Karpas-422 (cell line): ENCODE measurements at places on chromosomes 2 and 18.

DNA sequence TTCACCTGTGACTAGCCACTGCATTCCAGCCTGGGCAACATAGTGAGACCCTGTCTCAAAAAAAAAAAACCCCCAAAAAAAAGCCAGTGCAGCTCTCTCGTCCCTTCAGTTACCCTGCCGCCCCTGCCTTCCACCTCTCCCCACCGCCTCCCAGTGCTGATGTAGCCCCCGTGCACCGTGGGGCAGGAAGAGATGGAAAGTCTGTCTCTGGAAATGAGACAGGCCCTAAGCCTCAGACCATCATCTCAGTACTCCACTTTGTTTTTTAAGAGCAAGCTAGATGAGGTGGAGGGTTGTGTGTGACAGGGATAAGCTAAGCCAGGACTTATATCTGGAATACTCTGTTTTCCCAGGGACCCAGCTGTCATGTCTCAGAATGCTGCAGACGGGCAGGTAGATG is 32.0 kb downstream of the MERTK start:
- no peak for DNase-seq

DNA sequence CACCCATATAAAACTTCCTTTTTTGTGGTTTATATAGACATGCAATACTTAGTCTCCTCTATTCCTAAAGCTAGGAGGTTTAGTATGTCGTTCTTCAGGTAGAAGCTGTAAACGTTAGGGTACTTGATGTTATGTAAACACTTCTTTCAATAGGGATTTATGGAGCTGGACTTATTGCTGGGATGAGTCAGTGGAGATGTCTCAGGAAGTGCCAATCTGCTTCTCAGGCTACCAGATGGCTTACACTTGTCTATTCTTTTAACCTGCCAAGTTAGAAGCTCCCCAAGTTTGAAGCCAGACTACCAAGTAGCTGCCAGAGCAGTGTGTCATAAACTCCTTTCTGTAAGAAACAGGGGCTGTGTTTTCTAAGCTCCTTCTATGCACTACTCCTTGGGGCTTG is 756.5 kb upstream of the LRRTM1 start:
- no peak for DNase-seq

DNA sequence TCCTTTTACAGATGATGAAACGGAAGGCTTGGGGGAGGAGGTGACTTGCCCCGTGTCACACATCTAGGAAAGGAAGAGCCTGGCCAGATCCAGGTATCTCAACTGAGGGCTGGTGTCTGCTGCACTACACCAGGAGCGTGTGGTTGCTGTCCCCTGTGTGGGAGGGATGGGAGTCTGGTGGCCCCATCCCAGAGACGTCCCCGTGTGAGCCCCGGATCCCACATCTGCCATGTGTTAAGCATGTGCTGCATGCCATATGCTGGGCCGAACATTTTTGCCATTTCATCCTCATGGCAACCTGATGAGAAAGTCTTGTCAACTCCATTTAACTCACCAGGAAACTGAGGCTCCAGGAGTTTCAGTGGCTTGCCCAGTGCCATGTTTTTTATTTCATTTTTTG is 4.2 kb downstream of the GAREM2 start:
- DNase-seq, result no peak

- no peak for DNase-seq
These were observed 62.7 kb upstream of the KIF5C start for GRCh38 chr2:148812306-148812705.

DNA sequence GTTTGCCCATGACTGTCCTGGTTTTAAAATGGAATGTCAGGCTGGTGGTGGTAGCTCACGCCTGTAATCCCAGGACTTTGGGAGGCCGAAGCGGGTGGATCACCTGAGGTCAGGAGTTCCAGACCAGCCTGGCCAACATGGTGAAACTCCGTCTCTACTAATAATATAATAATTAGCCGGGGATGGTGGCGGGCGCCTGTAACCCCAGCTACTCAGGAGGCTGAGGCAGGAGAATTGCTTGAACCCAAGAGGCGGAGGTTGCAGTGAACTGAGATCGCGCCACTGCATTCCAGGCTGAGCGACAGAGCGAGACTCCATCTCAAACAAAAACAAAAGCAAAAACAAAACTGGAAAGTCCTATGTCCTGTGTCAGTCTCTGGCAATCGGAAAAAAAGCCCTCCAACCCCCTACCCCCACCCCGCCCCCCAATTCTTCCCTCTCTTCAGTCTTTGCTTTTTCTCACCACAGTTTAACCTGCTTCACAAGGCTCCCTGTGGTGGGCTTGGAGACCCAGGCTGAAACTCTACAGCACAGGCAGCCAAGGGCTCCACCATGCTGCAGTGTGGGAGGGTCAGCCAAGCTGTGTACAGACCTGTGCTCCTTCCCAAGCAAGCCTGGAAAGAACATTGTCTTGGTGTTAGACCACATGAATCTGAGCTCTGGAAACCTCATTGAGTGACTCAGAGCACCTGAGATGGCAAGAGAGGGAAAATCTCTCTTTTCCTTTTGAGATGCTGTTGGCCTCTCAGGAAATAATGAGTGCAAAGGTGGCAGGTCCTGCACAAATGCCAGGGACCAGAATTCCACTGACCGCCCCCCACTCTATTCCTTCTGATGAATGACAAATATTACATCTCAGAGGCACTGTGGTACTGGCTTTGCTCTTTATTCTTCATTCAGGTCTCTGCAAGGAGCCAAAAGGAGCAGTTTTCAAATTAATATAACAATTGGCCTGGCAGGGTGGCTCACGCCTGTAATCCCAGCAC is 16.7 kb downstream of the MYCN start:
- no peak for DNase-seq

GRCh38 chr2:30470426-30470825 is 23.4 kb downstream of the LCLAT1 start:
- no peak for DNase-seq

DNA sequence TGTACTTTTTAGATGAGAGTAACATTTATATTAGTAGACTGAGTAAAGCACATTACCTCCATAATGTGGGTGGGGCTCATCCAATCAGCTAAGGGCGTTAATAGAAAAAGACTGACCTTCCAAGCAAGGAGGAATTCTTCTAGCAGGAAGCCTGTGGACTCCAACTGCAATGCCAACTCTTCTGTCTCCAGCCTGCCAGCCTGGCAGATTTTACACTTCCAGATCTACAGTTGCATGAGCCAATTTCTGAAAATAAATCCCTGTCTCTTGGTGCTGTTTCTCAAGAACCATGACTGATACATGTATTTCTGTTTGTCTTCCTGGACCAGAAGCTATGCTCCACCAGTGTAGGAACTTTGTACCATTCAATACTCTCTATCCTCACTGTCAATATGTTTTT is 69.0 kb upstream of the LMAN1 start:
- DNase-seq, result no peak

DNA sequence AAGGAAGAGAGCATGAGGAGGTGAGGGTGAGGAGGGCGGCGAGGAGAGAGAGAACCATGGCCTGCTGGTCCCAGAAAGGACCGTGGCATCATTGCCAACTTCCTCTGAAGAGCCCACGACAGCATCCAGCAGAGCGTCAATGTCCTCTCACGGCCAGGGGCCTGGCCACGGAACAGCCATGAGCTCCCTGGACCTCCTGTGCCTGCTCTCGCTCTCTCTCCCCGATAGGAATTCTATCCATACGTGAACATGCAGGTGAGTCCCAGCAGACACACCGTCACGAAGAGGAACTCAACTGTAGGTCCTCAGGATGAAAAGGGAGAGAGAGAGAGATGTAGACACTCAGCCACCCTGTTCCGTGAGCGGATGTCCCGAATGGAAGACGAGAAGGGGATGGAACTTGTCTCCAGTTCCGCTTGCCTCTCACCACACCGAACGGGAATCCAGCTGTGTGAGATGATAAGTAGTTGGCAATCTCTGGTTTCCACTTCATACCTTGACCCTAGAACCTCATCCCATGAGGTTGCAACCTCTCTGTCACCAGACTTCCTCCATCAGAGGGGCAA is 107.6 kb downstream of the TNS1 start:
- no peak for DNase-seq

DNA sequence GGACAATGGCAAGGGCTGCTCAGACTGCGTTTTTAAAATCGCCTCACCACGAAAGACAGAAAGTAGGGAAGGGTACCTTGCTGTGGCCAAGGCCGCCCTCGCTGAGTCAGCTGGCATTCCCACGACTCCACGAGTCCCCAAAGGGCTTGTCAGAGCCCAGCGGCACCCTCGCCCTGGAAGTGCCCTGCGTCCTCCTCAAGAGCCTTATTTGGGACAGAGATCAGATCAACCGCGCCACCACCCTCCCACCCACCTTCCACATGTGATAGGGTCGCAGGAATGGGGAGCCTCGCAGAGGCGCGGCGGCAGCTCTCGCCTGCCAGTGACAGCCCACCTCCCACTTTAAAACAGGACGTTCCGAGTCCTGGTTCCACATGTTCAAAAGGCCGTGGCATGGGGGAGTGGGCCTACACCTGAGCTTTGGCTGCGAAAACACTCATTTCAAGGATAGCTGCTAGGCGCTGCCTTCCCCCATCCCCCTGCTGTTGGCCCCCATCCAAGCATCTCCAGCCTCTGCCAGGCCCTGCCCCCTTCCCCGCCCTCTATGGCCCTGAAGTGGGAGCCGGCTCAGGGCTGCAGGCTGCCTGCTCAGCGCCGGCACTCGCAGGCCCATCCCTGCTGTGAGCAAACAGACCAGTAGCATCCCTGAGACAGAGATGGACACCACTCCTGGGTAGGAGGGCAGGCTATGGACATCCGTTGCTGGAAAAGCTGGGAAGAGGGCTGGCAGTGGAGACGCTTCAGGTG is 38.1 kb upstream of the ARHGEF4 start:
- no peak for DNase-seq

- DNase-seq, result no peak
These were observed 68.7 kb downstream of the STK39 start for GRCh38 chr2:168178520-168179324.

DNA sequence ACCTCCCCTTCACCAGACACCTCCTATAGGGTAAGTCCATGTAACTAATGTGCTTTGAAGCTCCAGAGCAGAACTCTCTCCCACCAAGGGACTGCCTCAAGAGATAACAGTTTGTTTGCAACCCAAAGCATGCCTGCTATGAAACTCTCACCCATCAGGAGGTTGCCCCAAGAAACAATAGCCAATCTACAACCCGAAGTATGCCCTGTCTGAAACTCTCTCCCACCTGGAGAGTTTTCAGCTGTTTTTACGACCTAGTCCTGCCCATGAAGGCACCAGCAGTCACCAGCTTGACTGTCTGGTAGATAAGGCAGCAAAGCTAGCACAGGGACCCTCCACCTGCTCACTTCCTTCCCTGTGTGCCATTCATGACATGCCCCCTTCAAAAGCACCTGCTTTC is 533.9 kb upstream of the CRIM1 start:
- no peak for DNase-seq

DNA sequence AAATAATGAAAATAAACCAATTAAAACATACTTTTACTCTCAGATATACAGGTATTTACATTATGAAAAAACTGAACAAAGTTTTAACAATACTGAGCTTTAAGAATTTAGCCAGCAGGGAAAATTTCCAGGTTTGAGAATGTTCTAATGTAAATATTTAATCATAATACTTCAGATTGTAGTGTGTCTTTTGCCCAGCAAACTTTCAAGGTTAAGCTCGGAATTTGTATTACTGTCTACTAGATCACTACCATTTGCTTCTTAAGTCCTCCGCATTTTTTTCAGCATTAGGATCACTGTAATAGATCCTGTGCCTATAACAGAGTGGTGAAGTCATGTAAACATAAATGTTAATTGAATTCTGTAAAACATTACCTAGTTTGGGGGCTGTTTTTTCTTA is 52.7 kb downstream of the CFAP210 start:
- DNase-seq, result no peak

- no peak for DNase-seq
These were observed 21.2 kb upstream of the NTSR2 start for GRCh38 chr2:11691076-11691660.

- DNase-seq, result no peak
These were observed 1.2 kb downstream of the ANTXR1 start for GRCh38 chr2:69013840-69014821.

GRCh38 chr2:239444626-239445577 is 44.1 kb upstream of the HDAC4 start:
- DNase-seq, result no peak

GRCh38 chr2:129888461-129888860 is 91.0 kb upstream of the RAB6C start:
- no peak for DNase-seq

DNA sequence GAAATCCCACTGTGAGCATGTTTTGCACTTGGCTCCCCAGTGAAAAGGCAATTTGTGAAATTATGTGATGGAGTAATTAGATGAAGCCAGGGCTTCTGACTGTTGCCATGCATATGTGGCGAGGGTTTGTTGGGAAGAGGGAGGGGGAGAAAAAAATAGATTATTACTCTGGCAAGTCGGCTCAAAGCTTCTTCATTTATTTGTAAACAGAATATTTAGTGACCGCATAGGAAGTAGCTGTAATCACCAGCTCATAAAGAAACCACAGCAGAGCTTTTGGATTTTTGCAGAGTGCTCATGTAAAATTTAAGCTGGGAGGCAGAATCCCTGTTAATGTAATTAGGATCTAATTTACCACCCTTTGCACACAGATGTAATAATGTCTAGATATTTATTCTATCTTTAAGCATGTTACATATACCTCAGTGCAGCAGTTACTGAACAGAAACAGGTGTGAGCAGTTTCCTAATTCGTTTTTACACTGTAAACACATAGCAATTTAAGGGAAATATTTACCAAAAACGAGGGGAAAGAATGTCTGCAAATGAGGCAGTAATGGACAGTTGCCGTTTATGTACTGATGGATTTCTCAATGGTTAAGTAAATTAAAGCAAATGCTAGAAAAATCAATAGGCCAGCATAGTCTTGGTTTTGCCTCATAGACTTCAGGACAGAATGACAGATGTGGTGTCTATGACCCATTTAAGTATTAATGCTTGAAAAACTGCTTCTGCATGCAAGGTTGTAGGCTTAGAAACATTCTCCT is 87.9 kb downstream of the MEIS1 start:
- no peak for DNase-seq

GRCh38 chr2:28736034-28736433 is 15.6 kb upstream of the PPP1CB start:
- no peak for DNase-seq

GRCh38 chr2:204538182-204539018 is 6.9 kb upstream of the PARD3B start:
- DNase-seq, result no peak

GRCh38 chr2:177889818-177890460 is 182.6 kb downstream of the PDE11A start:
- no peak for DNase-seq

- DNase-seq, result peak; percentile 45
These were observed 27.5 kb downstream of the CDH20 start for GRCh38 chr18:61360404-61361383.

- no peak for DNase-seq
These were observed 80.2 kb downstream of the MREG start for GRCh38 chr2:215933151-215933550.

DNA sequence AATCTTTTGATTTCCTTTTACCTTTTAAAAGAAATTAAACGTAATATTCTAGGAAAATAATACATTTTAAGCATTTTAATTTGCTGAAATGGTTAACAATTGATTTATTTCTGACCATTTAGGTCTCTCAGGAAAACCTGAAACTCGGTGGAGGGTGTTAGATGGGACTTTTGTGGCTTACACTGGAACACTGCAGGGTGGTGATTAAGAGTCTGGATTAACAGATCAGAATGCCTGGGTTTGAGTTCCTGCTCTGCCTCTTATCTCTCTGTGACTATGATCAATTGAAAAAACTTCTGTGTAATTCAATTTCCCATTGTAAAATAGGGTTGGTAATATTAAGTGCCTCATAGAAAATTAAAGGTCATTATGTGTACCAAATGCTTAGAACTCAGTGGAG is 168.7 kb downstream of the UBE2E3 start:
- DNase-seq, result no peak

- no peak for DNase-seq
These were observed 888 bp upstream of the TWSG1 start for GRCh38 chr18:9333441-9334328.
